ENCODE measurements at places on chromosomes 4 and X. TPM values are rescaled to one million over a fixed set of nuclear protein-coding genes. Genes with fewer than 3 reads are reported as not detected.

DNA sequence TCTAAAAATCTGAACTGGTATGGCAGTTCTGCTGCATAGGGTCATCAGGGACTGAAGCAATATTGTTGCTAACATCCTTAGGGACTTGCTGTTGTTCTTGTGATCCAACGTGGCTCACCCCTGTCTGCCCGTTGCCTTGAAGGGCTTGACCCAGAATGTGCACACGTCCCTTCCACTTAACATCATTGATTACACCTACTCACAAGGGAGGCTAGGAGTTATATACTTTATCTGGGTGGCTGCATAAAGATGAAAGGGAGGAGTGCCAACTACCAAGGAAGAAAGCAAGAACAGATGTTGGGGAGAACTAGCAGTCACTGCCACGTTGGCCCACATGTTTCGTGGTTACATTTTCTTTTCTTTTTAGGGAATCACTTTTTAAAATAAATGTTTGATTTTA, 34.0 kb downstream of the SLC9A6 start:
- no peak overlapping the region for H3K4me3 ChIP-seq
- no peak for DNase-seq
- H3K27ac ChIP-seq, result no peak overlapping the region
- H3K27me3 ChIP-seq, result no peaks in the 10 kb centered on the region

DNA sequence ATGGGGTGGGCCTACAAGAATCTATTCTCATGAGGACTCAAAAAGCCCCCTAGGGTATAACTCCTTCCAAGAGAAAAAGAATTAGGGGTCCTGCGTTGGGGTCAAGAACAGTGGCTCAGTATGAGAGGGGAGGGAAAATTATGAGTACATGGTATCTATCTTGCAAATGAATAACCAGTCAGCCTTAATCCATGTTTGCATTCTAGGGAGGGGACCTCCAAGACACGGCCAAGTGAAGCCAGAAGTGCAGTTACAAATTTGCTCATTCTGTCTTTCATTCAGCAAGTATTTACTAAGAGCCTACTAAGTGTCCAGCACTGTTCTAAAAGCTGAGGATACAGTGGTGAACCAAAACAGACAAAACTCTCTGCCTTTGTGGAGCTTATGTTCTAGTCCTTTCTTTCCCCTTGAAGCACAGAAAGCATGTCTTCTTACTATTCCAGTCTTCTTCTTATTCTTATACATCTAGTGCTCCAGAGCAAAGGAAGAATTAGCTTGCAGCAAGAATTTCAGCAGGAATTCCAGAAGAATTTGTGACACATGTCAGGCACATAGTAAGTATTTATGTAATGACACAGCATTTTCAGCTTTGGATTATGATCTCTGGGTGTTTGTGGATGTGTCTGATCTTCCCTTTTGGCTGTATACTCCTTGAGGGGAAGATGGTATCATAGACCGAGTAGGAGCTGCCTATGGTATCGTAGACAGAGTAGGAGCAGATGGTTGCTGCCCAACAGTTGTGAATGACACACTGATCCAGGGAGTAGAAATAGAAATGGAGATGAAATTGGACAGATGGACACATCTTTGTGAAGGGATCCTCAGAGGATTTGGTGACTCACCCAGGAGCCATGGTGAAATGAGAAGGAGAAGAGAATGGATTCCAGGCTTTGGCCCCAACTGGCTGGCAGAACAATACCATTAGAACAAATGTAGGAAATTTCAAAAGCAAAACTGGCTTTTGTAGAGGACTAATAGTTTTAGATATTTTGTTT, 75.9 kb downstream of the COQ2 start:
- DNase-seq, result no peak
- H3K27me3 ChIP-seq, result no peaks in the 10 kb centered on the region
- no peaks in the 10 kb centered on the region for H3K36me3 ChIP-seq

DNA sequence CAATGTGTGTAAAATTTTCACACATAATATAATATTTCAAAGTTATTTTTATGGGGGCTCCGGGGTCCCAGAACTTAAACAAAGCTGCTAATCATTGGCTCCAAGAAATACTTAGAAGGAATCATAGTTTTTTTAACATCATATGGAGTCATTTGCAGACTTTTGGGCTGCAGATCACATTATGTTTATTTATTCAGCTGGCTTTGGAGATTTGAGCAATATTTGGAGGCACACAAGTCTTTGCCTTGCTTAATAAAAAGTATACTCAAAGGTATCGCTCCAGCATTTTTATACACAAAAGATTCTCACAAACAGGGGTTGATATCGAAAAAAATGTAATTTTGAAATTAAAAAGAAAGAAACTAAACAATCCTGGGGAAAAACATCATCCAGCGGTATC, 382.5 kb upstream of the TENM3 start:
- no peak overlapping the region for H3K27ac ChIP-seq
- no peaks in the 10 kb centered on the region for H3K4me1 ChIP-seq
- no peak overlapping the region for H3K4me3 ChIP-seq
- no peaks in the 10 kb centered on the region for H3K27me3 ChIP-seq
- no peaks in the 10 kb centered on the region for H3K36me3 ChIP-seq

- no peak for DNase-seq
- no peaks in the 10 kb centered on the region for H3K27me3 ChIP-seq
- no peak overlapping the region for H3K4me3 ChIP-seq
- no peak overlapping the region for H3K27ac ChIP-seq
- H3K36me3 ChIP-seq, result no peaks in the 10 kb centered on the region
- no peaks in the 10 kb centered on the region for H3K4me1 ChIP-seq
These were observed 179.2 kb downstream of the SLC7A11 start for GRCh38 chr4:138062929-138063328.

GRCh38 chr4:188781655-188782054, 642.4 kb downstream of the TRIML1 start:
- no peaks in the 10 kb centered on the region for H3K27me3 ChIP-seq
- DNase-seq, result no peak
- H3K4me3 ChIP-seq, result no peak overlapping the region
- no peaks in the 10 kb centered on the region for H3K36me3 ChIP-seq
- no peak overlapping the region for H3K27ac ChIP-seq
- no peaks in the 10 kb centered on the region for H3K4me1 ChIP-seq

GLRA2 gene
- not detected for total RNA-seq

Data from liver (tissue), 10 donors.